ENCODE measurements at places on chromosomes 3 and 15. TPM values are rescaled to one million over a fixed set of nuclear protein-coding genes. Genes with fewer than 3 reads are reported as not detected.

HESX1 gene
- total RNA-seq = 0.17 TPM

SPG11 gene
- 40.2 TPM for total RNA-seq

CCK gene
- not detected for total RNA-seq

NAA80 gene
- 12.7 TPM for total RNA-seq

MED12L gene
- not detected for total RNA-seq

MAP6D1 gene
- 4.6 TPM for total RNA-seq

MESP2 gene
- 0.45 TPM for total RNA-seq

OR4F15 gene
- total RNA-seq = not detected

ANKRD34C gene
- total RNA-seq = not detected

IL17RD gene
- total RNA-seq = 0.92 TPM

LRRIQ4 gene
- total RNA-seq = not detected

SGO1 gene
- 19.3 TPM for total RNA-seq

SEMA3G gene
- total RNA-seq = not detected

GPR171 gene
- total RNA-seq = not detected

PLA2G4B gene
- 1.2 TPM for total RNA-seq

GOLGA6D gene
- not detected for total RNA-seq

LHFPL4 gene
- not detected for total RNA-seq

DVL3 gene
- 63.5 TPM for total RNA-seq

BCL2A1 gene
- total RNA-seq = not detected

CD276 gene
- total RNA-seq = 47.1 TPM

EPHA6 gene
- total RNA-seq = not detected

CADPS gene
- total RNA-seq = 0.11 TPM

ASB7 gene
- total RNA-seq = 11.0 TPM

TIGIT gene
- total RNA-seq = not detected

ZPLD1 gene
- total RNA-seq = 1.1 TPM

IGSF11 gene
- total RNA-seq = not detected

MKRN2OS gene
- not detected for total RNA-seq
